Stimulated activated CD4-positive, alpha-beta T cell treated with anti-CD3 and anti-CD28 coated beads, Interleukin-4, amount 100 ng/mL, for 24 hours (primary cell): ENCODE measurements at places on chromosomes 11 and 22.

DNA sequence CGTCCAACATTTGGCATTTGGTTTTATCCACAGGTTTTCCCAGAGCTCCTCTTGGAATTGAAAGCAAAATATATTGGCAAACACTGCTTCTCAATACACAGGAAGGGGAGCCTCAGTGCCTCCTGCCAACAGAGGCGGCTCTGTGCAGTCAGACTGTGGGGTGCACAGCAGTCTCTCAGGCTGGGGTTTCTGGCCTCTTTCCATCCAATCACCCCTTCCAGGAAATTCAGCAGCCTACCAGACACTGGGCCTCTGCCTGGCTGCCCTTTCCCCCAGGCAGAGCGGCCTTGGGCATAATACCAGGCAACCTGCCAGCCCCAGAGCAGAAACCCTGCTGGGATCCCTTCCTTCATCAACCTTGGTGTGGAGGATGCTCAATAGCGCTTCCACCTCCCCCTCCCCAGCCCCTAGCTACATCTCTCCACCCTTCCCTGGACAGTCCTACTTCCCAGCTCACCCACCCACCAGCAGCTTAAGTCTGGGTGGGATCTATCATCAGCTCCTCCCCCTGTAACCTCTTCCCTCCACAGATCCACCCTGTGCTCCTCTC, 17.8 kb upstream of the RAPSN start:
- no peak for DNase-seq

- no peak for DNase-seq
Measured at GRCh38 chr11:47071791-47072261, 104.9 kb downstream of the ARFGAP2 start.

DNA sequence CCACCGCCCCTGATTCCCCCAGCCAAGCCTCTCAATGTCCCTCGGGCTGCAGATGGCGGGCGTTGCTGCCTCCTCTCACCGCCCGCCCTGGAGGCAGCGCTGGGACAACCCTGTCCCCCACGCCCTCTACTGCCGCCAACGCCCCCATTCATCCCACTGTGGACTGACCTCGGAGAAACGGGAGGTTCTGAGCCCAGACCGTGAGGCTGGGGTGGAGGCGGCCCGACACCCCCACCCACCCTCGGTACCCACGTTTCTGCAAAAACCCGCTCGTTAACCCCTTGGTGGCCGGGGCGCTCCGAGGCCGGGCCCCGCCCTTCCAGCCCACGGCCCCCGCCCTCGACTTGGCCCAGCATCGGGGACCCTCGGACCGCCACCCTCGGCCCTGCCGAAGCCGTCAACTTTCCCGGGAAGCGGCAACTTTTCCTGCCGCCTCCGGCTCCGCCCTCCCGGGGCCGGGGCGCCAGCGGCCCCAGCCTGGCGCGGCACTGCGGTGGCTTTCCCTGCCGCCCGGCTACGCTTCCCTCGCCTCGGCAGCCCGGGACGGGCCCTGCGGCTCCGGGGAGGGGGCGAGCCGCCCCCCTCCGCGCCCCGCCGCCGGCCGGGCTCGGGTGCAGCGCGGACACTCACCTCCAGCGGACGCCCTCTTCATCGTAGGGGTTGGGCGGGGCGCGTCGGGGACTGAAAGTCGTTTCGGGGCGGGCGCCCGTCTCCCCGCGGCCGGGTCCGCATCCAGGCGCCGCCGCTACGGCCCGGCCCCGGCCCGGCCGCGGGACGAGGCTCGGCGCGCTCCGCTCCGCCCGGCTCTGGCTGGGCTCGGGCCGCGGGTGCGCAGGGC, 458 bp downstream of the RTN4R start:
- no peak for DNase-seq

DNA sequence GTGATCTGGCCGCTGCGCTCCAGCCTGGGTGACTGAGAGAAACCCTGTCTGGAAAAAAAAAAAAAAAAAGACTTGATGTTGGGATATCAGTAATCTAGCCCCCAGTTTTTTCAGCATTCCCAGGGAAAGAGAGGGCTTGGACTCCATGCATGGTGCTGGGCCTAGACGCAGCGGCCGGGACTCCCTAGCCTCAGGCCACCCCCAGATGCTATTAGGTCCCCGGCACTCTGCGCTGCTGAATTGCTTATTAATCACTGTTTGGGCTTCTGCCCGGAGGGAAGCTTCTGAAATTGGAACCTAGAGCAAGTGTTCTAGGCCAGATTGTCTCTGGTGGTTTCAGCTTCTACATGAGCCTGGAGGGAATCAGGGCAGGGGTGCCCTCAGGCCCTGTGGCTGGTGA, 39.0 kb downstream of the SLCO2B1 start:
- DNase-seq: no peak

- no peak for DNase-seq
Measured at GRCh38 chr11:68189082-68189481, 24.0 kb downstream of the KMT5B start.

- no peak for DNase-seq
Measured at GRCh38 chr11:761526-762108, 14.4 kb downstream of the TALDO1 start.
